ENCODE measurements at places on chromosomes 4 and X. TPM values are rescaled to one million over a fixed set of nuclear protein-coding genes. Genes with fewer than 3 reads are reported as not detected.

SPANXC gene
- not detected for total RNA-seq

NDNF gene
- 0.17 TPM for total RNA-seq

HTN1 gene
- not detected for total RNA-seq

DNA sequence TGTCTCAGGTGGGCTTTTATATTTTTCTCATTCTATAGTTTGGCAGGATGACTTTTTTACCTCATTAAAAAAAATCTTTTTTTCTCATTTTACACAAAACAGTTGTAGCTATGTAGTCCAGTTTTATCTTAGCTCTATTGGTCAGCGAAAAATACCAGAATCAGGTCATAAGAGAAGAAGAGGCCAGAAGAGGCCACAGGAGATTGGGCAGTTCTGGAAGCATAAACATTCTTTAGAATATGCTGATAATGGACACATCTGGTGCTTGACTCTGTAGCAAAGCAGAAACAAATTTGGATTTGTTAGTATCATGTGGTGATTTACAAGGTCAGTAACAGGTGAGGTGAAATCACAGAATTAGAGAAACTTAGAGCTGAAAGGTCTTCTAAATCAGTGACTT lies 66.6 kb upstream of the ARHGAP24 start:
- H3K4me3 ChIP-seq = no peak overlapping the region
- no peaks in the 10 kb centered on the region for H3K27me3 ChIP-seq
- H3K27ac ChIP-seq = no peak overlapping the region
- H3K4me1 ChIP-seq = no peaks in the 10 kb centered on the region
- no peaks in the 10 kb centered on the region for H3K36me3 ChIP-seq

GRCh38 chrX:70042399-70043371 lies 7.1 kb downstream of the AWAT2 start:
- H3K4me1 ChIP-seq = peaks cover 8% of the 10 kb centered on the region
- DNase-seq = no peak
- H3K36me3 ChIP-seq = no peaks in the 10 kb centered on the region
- no peak overlapping the region for H3K4me3 ChIP-seq

PCDH11X gene
- not detected for total RNA-seq

MAGEA1 gene
- not detected for total RNA-seq
